ENCODE measurements at places on chromosomes 13 and 19.

GRCh38 chr19:38182536-38183210 is 41.3 kb downstream of the DPF1 start:
- no peak for DNase-seq

- DNase-seq = no peak
Observed at GRCh38 chr13:84466461-84466860, 584.2 kb upstream of the SLITRK1 start.

DNA sequence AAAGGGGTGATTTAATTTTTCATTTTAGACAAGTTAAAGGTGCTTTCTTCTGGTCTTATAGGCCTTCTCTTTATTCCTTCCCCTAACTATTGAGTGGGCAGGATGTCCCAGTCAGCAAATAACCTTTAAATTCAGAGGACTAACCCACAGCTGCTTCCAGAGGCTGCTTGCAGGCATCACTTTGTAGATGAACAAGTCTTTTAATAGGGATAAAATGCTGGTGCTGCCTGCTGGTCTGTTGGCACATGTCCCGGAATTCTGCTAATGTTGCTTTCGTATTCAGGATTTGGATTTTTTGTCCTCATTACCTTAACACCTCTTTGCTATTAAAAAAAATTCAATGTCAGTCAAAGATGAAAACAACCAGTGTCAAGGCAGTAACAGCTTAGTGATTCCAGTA is 132.7 kb upstream of the KL start:
- no peak for DNase-seq

DNA sequence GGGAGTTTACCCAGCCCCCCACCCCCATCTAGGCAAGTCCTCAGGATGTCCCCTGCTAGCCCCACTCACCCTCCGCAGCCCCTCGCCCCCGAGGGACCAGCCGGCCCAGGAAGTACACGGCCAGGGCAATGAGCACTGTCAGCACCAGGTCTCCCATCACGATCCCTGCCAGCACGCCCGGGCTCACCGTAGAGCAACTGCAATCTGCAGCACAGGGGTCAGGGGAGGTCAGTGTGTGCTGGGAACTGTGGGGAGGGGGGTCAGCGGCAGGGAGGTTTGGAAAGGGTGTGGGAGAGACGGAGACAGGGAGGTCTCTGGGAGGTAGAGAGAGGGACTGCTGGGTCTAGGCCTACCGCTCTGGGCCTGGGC is 734 bp downstream of the TYROBP start:
- no peak for DNase-seq

DNA sequence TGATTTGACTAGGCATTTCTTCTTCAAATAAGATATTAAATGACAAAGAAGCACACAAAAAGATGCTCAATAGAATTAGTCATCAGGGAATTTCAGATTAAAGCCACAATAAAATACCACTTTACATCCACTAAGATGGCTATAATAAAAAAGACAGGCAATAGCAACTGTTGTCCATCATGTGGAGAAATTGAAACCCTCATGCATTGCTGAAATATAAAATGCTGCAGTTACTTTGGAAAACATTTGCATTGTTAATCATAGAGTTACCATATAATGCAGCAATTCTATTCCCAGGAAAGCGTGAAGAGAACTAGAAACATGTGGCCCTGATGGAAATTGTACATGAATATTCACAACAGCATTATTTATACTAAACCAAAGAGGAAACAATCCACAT is 605.5 kb upstream of the SLITRK1 start:
- no peak for DNase-seq

DNA sequence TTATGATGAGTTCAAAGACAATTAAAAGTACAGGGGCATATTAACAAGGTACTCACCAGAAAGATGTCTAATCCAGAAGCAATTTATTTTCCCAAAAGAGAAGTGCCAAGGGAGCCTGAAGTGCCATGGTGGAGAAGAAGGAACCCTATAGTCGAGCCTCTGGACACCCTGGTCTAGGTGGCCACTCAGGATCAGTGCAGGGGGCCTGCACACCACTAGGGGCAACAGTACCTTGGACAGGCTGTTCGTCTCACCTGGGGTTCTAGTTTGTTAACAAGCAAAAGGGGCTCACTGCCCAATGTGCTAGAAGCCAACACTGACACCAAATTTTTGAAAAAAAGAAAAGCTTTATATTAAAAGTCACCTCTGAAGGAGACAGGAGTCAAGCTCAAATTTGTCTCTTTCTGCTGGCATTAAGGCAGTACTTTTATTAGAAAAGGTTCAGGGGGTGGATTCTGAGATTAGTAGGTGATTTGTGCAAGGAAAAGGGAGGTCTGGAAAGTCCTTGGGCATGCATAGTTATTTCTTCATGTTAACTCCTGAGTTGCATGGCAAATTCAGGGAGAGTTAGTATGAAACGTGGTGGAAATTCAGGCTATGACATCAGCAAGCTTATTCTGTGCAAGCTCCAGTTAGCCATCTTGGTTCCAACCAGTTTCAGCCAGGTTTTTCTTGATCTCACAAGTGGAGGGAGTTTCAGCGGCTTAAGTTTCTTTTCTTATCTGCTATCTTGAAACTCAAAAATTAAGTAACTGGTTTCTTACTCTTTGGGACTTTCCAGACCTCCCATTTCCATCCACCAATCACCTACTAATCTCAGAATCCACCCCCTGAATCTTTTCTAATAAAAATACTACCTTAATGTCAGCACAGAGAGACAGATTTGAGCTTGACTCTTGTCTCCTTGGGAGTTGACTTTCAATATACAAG is 884 bp upstream of the CBY2 start:
- no peak for DNase-seq

DNA sequence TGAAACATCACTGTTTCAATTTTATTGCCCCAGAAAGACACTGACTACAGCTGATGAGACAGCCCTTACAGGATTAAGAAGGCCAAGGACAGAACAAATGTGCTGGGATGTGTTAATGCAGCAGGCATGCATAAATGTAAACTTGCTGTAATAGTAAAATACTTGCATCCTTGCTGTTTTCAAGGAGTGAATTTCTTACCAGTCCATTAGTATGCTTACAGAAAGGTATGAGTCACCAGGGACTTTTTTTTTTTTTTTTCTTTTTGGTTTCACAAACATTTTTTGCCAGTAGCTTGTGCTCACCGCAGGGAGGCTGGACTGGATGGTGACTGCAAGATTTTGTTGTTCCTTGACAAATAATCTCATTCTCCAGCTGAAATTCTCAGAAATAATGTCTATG is 55.1 kb downstream of the GPR180 start:
- peak; percentile 97 for DNase-seq

Measured in amniotic epithelial cell (primary cell).